ENCODE measurements at places on chromosomes 13 and 19.
A peak's percentile ranks its signal among the peaks of the same experiment; 100 is the strongest.

DNA sequence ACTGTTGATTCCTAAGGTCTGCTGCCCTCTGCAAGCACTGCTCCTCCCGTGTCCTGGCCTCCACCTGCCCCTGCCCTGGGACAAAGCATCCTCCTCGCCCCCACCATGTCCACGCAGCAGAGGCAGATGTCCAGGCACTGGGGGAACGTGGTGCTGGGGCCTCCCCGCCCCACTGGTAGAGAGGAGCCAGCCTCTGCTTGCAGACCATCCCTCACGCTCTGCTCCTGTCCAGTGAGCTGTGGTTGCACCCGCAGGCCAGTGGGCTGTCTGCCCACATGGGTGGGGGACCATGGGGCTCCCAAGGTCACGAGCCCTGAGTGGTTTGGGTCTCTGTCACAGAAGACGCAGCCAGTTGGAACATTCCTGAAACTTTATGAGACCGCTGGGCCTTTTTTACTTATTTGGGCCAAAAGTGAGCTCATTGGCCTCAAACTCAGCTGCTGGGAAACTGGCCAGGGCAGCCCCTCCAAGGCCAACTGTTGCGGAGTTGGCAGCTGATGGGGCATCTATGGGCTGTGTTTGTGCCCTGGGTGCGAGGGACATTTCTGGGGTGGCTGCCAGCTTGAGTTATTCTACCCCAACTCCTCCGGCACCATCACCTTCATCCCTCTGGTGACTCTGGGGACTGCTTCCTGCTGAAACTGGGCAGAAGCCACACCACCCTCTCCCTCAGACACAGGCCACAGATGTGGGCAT lies 64.8 kb upstream of the F7 start:
- no peak for DNase-seq

DNA sequence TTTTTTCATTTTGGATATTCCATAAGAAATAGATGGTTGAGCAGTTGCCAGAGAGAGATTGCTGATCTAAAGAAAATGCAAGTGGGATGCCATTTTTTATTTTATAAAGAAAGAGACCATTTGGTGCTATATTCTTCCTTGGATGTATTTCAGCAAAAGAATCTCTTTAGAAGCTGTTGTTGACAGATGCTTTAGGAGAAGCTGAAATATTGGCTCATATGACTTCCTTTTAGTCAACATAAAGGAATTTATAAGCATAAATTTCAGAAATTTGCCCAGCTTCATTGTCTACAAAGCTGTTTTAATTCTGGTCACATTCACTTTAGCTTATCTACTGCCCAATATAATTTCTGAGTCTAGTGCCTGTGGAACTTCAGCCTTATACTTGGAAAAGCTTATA lies 36.9 kb downstream of the POLR1D start:
- no peak for DNase-seq

DNA sequence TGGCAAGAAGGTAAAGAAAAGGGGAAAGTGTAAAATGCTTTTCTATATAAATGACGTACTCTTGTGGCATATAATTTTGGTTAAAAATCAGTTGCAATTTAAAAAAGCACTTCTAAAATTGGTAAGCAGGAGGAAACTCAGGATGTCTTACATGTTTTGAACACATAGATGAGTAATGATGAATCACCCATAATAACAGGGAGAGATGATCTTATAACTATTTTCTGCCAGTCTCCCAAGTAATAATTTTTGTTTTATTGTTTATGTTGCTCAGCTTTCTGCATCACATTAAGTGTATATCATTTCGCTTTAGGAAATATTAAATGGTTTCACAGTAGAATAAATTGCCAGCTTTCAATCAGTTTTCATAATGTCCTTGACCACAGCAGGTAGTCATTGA lies 1430.7 kb upstream of the PCDH20 start:
- no peak for DNase-seq

DNA sequence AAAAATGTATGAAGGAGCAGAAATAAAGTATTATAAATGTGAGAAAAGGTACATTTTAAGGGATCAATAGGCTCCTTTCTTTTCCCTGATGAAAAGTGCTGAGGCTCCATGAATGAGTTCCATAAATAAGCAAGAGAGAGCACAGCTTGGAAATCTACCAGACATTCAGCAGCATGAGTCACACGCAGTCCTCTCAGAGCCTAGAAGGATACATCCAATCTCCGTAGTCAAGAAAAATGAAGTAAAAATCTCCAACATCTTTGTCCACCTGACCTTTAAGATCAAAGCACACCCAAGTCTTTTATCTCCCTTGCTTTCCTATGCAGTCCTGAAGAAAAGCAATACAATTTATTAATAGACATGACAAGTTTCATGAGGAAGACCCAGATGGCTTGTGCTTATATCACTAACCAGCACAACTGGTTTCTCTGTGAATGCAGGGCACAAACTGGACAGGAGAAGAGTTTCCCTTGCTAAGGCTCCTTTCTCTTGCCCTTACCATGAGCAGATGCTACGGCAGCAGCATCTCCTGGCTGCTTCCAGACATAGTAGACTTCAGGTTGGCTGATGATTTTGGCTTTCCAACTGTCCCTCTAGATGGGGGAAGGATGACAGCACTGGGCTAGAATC lies 730.8 kb downstream of the EFNB2 start:
- no peak for DNase-seq

- DNase-seq: no peak
Measured at GRCh38 chr19:6423499-6424194, 964 bp downstream of the KHSRP start.

- no peak for DNase-seq
Measured at GRCh38 chr19:38142176-38143035, 81.6 kb downstream of the DPF1 start.

DNA sequence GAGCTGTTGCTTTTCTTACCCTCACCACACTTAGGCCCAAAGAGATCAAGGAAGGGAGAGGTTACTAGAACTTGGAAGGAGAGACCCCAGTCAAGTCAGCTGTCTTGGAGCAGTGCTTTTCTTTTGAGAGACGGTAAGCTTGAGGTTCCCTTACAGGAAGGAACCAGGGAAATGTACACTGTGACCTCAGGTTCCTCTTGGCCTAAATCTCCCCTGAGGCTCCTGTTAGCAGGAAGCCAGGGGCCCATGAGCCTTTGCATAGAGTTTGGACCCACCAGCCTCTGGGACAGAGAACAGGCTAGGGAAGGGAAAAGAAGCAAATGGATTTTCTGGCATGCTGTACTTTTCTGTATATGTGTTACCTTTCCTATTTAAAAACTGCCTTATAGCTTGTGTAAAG lies 5.9 kb upstream of the GPR18 start:
- no peak for DNase-seq

DNA sequence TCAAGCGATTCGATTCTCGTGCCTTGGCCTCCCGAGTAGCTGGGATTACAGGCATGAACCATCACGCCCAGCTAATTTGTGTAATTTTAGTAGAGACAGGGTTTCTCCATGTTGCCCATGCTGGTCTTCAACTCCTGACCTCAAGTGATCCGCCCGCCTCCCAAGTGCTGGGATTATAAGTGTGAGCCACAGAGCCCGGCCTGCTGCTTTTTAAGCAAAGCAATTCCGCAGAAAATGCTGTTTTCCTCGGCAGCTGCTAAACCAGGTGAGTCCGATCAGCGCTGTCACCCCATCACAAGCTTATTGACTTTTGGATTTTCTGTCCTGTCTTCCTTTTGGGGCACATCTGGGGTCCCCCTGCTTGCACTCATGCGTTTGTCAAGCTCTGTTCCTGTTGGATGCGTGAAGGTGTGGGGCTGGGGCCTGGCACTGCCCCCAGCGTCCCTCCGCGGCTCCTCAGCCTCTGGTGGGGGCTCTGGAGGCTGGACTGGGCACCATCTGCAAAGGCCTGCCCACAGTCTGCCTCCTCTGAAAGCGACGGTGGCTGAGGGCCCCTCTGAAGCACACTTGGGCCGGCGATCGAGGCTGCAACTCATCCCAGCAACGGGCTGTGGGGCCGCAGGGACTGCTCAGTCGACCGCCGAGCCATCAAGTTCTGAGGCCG lies 25.7 kb downstream of the CEBPG start:
- no peak for DNase-seq

GRCh38 chr13:106376401-106377112 lies 158.9 kb downstream of the EFNB2 start:
- no peak for DNase-seq

DNA sequence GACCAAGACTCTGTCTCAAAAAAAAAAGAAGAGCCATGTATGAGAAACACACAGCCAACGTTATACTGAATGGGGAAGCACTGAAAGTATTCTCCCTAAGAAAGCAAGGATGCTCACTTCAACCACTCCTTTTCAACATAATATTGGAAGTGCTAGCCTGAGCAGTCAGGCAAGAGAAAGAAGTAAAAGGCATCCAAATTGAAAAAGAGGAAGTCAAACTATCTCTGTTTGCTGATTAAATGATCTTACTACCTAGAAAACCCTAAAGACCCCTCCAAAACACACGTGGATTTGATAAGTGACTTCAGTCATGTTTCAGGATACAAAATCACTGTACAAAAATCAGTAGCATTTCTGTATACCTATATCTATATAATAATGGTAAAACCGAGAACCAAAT lies 16.2 kb downstream of the WBP4 start:
- no peak for DNase-seq

DNA sequence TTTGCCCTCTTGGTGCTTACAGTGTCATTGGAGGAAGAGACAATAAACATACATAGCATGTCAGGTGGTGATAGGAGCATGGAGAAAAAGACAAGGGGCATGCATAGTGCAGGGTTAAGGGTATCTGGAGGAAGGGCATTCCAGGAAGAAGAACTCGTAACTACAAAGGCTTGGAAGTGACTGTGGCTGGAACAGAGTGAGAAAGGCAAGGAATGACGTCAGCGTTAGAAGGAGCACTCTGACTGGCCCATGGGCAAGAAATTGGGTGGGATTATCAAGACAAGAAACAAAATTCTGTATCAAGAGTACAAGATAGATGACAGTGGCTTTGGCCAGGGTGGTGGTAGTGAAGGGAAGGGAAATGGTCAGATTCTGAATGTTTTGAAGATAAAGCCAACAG lies 11.2 kb downstream of the SMIM17 start:
- no peak for DNase-seq

DNA sequence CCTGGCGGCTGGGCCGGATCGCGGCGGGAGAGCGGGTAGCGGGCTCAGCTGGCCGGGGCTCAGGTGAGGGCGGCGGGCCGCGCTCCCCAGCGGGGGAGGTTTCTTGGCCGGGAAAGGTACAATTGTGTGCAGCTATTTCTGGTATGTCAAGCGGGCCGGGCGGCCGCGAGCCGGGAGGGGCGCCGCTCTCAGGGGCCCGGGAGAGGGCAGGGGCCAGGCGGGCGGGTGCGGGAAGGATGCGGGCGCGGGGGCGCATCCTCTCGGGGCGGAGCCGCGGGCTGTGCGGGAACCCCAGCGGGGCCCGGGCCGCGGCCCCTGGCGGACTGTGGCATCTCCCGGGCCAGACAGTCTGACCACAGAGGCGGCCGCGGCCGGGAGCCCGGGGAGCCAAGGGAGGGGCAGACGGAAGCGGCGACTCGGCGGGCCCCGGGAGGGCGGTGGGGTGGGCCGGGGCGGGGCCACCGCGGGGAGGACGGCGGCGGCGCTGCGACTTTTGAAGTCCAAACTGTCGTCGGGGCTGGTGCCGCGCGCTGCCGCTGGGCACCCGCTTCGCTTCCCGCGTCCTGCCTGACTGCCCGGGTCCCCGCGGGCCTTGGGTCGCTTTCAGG lies at the start of gene LMO7:
TSS of gene LMO7 (plus strand) at position 503 of the 608 bp plus-strand sequence. CDS start 328 bp downstream, outside the sequence.
- peak; percentile 58 for DNase-seq

GRCh38 chr19:32404213-32404932 lies 1.2 kb upstream of the DPY19L3 start:
- DNase-seq: no peak

GRCh38 chr13:99967869-99968520 lies 3.6 kb downstream of the ZIC5 start:
- no peak for DNase-seq

DNA sequence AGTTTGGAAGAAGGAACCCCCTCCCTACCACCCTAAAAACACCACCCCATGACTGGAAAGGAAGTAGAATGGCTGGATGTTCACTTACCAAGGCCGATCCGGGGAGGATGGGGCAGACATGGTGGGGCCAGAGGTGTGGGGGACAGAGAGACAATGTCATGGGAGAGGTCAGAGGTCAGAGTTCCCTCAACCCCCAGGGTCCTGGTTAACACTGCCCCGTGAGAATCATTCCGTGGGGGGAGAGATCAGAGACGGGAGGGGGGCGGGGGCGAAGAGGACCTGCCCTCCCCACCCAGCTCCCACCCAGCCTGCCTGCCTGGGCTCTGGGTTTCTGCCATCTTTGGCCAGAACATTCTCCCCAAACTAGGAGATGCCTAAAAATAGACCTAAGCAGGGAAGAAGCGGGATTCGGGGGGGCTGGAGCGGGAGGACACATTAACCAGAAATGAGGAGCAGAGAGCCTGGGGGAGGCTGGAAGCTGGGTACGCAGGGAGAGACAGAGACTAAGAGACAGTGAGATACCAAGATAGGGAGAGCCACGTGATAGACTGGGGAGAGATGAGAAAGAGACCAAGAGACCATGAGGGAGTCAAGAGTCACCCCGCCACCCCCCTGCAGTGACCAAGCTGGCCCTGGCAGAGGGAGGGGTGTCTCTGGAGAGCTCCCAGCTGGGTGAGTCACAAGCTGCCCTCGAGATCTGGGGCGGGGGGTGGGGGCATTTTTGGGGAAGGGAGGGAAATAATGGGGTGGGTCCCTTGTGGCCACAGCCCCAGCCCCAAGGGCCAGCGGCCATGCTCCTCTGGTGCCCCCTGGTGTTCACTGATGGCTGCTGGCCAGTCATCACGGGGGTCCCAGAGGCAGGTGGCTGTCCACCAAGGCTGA lies 6.1 kb upstream of the KANK2 start:
- peak; percentile 18 for DNase-seq

DNA sequence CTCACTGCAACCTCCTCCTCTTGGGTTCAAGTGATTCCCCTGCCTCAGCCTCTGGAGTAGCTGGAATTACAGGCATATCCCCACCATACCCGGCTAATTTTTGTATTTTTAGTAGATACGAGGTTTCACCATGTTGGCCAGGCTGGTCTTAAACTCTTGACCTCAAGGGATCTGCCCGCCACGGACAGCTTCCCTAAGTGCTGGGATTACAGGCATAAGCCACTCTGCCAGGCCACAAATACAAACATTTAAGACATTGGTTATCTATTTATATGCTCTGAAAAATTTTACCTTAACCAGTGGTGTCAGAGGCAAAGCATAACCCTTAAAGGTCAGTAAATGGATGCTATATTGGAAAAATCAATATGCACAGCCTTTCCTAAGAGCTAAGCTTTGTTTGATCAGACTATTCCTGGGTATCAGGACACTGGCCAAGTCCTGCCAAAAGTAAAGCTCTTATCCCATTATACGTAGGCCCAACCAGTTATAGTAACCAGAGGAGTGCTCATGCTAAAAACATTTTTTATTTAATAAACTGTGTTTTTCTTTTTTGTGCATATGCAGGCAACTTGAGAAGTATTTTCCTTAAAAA lies 56.4 kb upstream of the STARD13 start:
- no peak for DNase-seq
